ENCODE measurements at places on chromosomes 5 and 9.

GRCh38 chr5:94374336-94374735 lies 244.1 kb downstream of the KIAA0825 start:
- no peak for DNase-seq

GRCh38 chr9:117138231-117138630 lies 276.6 kb downstream of the ASTN2 start:
- peak; percentile 14 for DNase-seq

- DNase-seq = peak; percentile 12
Observed at GRCh38 chr5:114324282-114324681, 37.6 kb upstream of the KCNN2 start.

DNA sequence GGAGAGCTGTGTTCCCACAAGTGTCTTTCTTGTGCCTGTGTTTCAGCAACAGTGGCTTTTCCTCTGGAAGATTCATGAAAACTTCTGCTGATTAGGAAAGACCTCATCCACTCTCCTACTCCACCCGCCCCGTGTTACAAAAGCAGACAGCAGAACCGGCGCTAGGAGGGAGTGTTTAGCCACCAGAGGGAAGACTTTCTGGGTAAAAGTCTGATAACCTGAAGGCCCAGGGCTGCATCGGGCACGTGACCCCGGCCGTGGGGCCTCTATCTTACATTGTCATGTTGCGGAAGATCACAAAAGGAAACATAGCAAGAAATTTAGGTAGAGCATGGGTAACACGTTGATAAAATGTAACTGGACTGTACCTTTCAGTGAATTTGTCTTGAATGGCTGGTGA lies 32.0 kb upstream of the DMRT2 start:
- peak; percentile 54 for DNase-seq

GRCh38 chr5:173315495-173316338 lies 12.5 kb downstream of the STC2 start:
- DNase-seq = peak; percentile 94

DNA sequence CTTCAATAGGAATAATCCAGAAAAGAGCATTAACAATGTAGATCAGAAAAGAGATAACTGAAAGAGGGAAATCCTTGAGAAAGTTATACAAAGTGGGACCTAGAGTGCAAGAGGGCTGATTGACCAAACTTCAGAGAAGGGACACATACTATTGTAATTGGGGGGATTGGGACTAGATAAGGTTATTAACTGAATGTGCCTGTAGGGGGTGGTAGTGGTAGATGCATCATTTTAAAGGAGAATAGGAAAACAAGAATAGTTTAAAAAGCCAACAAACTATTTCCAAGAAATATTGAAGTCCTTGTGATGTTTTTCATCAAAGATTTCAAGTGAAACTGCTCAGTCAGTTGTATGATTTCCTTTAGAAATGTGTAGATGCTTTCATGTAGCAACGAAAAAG lies 468.5 kb downstream of the TAF11L14 start:
- no peak for DNase-seq

GRCh38 chr9:100112677-100113336 lies 13.8 kb downstream of the INVS start:
- no peak for DNase-seq
